Airway epithelial cell (primary cell): ENCODE measurements at places on chromosomes 2 and 18. TPM values are rescaled to one million over a fixed set of nuclear protein-coding genes. Genes with fewer than 3 reads are reported as not detected.

Gene CEP68
- total RNA-seq = 5.2 and 6.7 TPM in 2 replicates

Gene MLPH
- 3.8 and 7.8 TPM in 2 replicates for total RNA-seq

Gene CLEC4F
- total RNA-seq = not detected in 2 replicates

Gene TTC27
- total RNA-seq = 8.2 and 12.6 TPM in 2 replicates

Gene AQP12A
- not detected in 2 replicates for total RNA-seq

Gene TTR
- not detected in 2 replicates for total RNA-seq

Gene LAMA1
- total RNA-seq = 14.5 and 22.1 TPM in 2 replicates

Gene STPG4
- total RNA-seq = not detected in 2 replicates

Gene HOXD10
- not detected in 2 replicates for total RNA-seq

Gene LYG1
- total RNA-seq = not detected in 2 replicates

Gene GPR75
- total RNA-seq = 0.05 and 0.78 TPM in 2 replicates

Gene ANKRD36B
- total RNA-seq = 4.7 and 7.5 TPM in 2 replicates

Gene DCDC2C
- total RNA-seq = not detected in 2 replicates

Gene AGXT
- not detected in 2 replicates for total RNA-seq

Gene PIEZO2
- 0.09 and 0.78 TPM in 2 replicates for total RNA-seq

Gene UGT1A8
- total RNA-seq = 0.37 and 0.56 TPM in 2 replicates

Gene MAP3K19
- total RNA-seq = not detected in 2 replicates

Gene FRZB
- 0.21 TPM in 1 of 2 replicates, not detected in the other for total RNA-seq

Gene MOCOS
- total RNA-seq = 1.2 and 2.9 TPM in 2 replicates

Gene SERPINB3
- total RNA-seq = 149 and 212 TPM in 2 replicates

Gene NHEJ1
- total RNA-seq = 12.4 and 12.6 TPM in 2 replicates

Gene CCDC178
- 0.98 TPM in 1 of 2 replicates, not detected in the other for total RNA-seq
